Amniotic stem cell (primary cell): ENCODE measurements at places on chromosomes 4 and X.

GRCh38 chr4:106507440-106507839 lies 138.9 kb upstream of the GIMD1 start:
- DNase-seq: no peak

DNA sequence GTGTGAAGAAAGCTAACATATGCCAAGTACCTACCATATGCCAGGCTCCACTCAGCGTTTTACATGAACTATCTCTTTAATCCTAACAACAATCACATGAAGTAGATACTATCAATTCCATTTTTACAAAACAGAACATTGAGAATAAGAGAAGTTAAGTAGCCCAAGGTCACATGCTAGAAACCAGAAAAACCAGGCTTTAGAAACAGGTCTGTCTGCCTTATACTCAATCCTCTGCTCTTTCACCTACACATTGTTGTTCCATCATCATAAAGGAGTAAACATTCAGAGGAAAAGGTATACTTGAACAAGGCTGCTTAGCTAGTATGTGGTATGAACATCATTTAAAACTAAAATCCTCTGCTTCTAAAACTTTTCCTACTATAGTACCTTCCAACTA lies 42.1 kb downstream of the WDFY3 start:
- no peak for DNase-seq

GRCh38 chrX:142661696-142662095 lies 364.0 kb upstream of the SPANXN4 start:
- DNase-seq: no peak

- no peak for DNase-seq
Measured at GRCh38 chr4:68912807-68913206, 38.8 kb downstream of the UGT2A3 start.

- DNase-seq: no peak
Measured at GRCh38 chr4:181548873-181549575, 694.2 kb upstream of the TENM3 start.

DNA sequence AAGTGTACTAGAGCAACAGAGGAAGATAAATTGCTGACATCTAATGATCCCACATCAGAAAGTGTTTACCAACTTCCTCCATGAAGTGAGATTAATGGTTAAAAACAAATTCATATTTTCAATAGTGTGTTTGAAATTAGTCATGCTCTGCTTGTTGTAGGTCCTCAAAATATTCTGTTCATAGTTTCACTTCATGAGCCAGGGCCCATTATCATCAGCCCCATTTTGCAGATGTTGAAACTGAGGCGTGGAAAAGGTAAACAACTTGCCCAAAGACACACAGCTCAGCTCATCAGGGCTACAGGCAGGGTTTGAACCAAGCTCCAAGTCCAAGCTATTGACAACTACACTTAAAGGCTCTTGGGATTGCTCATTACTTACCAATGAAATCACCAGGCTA lies 103.5 kb upstream of the PPARGC1A start:
- DNase-seq: no peak

DNA sequence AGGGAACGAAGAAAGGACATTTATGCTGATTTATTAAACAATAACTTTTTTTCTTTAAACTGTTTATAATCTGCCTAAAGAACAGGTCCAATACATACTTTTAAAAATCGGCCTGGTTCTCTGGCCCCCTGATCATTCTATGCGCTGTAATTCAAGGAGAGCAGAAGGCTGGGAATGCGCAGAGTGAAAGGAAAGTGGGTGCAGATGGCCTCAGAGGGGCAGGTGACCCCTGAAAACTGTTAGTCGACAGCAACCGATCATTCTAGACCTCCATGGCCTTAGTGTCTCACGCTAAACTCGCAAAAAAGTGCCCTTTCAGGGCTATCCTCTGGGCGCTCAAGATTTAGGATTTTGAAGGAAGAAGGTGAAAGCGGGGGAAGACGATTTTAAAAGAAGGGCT lies 2.2 kb downstream of the PDE5A start:
- DNase-seq: no peak

GRCh38 chr4:94126669-94127068 lies 81.0 kb upstream of the SMARCAD1 start:
- DNase-seq: no peak
